ENCODE measurements at places on chromosomes 7 and 10.

- no peak for DNase-seq
Observed at GRCh38 chr10:71840958-71841335, 10.1 kb downstream of the PSAP start.

GRCh38 chr10:78664929-78665553 is 403.7 kb upstream of the ZMIZ1 start:
- DNase-seq = peak; percentile 7

DNA sequence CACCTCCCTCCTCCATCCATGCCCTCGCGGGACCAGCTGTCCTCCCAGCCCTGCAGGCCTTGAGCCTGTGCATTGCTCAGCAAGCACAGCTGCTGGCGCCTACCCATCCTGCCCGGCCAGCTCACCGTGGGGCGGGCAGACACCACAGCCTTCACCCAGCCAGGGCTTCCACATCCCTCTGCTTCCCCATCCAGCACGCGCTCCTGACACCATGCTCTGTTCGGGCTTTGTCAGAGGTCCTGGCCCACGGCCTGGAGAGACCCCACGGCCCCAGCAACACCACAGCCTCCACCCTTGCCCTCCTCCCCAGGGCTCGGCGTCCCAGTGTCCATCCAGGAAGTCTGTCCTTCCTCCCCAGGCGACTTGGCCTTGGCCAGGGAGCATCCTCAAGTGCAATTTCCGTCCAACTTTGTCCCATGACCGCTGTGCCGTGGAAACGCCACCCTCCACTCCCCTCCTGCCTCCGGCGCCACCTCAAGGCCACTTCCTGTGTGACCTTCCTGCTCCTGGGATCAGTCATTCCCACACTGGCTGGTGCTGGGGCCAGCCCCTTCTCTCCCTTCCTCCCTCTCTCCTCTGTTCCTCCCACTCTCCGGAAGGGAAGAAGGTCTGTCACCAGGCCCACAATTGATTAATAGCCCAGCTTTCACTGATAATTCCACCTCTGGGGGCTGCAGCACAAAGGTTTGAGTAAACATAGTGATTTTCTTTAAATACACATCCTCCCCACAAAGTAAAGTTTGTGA is 71.5 kb upstream of the SMNDC1 start:
- no peak for DNase-seq

DNA sequence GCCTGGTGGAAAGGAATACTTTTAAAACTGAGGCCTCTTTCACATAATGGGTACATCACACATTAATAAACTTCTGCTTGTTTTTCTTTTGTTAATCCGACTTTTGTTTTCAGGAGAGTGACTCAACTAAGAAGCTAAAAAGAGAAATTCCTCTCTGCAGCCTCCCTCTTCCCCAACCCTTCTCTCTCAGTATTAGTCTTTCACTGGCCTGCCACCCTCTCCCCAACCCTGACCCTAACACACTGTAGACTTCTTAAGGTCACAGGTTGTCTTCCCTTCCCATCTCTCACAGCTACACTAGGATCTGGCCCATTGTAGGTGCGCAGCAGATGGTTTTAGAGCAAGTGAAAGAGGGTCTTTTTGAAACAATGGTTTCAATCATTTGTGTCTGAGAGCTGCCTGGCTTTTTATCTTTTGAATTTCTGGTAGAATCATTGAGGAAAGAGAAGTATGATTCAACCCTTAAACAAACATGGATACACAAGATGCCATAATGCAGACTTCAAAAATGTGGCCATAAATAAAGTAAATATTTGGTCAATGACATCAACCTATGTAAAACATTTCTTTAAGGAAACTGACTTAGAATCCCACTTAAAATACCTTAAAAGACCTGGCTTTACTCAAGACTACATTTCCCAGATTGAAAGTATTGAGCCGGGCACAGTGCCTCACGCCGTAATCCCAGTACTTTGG is 17.9 kb upstream of the FFAR4 start:
- DNase-seq = no peak

GRCh38 chr7:116499168-116500077 is at the start of gene CAV2:
Gene CAV2 (plus strand): TSS chr7:116499738. CDS start chr7:116499782, 44 bp downstream.
- peak; percentile 31 for DNase-seq

Measured in hematopoietic multipotent progenitor cell (in vitro differentiated cells).